NCI-H510A treated with DMSO at 0.1 percent for 48 hours (cell line): ENCODE measurements at places on chromosomes 1 and 21.

GRCh38 chr1:216531263-216532239 is 108.3 kb upstream of the USH2A start:
- DNase-seq, result no peak

DNA sequence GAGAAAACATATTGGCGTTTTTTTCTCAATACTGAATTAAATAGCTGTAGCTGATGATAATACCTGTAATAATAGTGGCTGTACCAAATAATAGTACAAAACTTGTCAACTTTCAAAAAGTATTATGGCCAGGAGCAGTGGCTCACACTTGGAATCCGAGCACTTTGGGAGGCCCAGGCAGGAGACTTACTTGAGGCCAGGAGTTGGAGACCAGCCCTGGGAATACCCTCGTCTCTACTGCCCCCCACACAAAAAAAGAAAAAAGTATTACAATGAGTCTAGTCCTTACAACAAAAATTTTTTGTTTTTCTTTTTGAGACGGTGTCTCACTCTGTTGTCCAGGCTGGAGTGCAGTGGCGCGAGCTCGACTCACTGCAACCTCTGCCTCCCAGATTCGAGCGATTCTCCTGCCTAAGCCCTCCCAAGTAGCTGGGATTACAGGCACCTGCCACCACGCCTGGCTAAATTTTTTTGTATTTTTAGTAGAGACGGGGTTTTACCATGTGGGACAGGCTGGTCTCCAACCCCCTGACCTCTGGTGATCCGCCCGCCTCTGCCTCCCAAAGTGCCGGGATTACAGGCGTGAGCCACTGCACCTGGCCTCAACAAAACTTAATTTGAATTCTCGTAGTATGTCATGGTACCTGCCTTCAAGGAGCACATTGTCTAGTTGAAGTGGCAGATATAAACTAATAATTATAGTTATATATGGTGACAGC is 1.4 kb downstream of the RBBP4 start:
- DNase-seq, result no peak

DNA sequence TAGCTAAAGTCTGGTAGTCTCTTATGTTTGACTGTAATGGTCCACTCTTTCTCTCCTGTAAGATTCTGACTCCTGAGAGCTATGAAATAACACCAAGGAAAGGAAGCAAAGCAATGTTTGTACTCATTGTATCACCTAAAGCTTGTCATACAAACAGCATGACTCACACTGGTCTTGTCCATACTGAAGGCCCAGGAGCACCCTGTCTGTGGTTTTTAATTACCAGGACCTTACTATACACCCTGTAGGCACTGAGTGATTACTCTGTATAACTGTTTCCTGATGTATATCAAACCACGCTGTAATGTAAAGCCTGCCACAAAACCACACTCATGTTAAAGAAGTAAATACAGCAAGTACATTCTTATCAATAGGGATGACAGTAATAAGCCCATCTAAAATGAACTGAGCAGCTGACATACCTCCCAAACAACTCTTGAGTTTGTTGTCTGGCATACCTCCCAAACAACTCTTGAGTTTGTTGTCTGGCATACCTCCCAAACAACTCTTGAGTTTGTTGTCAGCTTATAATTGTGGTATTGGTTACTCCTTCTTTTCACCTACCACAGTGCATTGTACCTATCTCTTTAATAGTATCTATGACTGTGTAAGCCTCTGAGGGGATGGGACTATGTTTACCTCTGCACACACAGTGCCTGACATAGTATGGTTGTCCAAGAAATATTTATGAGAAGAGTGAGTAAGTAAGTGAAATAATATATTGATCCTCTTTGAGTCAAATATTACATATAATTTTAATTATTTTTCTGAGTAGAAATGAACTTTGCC is 11.6 kb upstream of the TNFSF18 start:
- DNase-seq, result no peak

DNA sequence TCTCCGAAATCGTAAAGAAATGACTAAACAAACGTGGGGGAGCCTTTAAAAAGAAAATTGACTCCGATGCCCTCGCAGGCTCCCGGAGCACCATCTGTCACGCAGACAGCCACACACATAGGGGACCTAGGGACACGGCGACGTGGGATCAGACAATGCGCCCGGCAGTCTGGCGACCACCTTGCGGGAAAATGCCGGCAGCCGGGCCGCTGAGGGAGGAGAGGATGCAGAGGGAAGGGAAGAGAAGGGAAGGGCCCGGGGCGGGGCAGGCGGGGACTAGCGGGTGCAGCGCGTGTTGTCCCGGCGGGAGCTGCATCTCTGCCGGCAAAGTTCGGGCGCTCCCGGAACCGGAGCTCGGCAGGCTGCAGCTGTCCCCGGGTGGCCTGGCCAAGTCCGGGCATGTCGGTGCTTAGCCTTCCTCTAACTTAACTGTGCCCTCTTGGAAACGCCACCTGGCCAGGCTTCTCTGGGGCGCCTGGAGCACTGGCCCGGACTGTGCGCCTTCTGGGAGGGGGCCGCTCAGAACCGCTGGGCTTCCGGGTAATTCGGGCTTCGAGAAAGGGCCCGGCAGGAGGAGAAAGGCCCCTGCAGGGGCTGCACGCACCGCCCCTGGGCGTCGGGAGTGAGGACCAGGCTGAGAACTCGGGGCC is 1.8 kb downstream of the NHLH2 start:
- peak; percentile 67 for DNase-seq

DNA sequence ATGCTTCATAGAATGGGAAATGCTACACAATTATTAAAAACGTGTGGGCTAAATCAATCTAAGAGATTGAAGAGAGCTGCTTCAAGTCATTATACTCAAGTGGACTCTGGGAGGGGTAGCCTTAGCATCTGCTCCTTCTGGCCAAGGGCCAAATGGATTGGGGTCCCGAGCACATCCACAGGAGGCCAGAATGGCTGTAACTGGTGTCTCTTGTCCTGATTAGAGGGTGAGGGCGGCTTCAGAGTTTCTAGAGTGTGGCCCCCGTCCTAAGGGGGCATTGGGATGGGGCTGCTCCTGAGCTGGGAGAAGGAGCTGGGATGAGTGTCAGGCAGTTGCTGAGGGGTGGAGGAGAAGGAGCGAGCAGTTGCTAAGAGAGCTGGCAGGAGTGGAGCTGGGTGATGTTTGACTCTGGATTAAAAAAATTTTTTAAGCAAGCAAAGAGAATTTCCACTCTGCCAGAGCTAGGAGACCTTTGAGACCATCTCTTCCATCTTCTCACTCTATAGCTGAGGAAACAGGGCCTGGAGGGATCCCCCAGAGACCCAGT is 71.3 kb upstream of the TLR5 start:
- DNase-seq, result no peak

DNA sequence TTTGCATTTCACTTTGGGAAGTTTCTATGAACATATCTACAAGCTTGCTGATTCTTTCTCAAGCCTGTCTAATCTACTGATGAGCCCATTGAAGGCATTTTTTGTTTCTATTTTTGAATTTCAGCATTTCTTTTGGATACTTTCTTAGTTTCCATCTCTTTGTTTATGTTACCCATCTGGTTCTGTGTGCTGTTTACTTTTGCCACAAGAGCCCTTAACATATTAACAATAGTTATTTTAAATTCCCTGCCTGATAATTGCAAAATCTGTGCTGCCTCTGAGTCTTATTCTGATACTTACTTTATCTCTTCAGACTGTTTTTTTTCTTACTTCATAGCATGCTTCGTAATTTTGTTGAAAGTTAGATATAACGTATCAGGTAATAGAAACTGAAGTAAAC is 75.8 kb upstream of the ZRANB2 start:
- DNase-seq, result no peak

DNA sequence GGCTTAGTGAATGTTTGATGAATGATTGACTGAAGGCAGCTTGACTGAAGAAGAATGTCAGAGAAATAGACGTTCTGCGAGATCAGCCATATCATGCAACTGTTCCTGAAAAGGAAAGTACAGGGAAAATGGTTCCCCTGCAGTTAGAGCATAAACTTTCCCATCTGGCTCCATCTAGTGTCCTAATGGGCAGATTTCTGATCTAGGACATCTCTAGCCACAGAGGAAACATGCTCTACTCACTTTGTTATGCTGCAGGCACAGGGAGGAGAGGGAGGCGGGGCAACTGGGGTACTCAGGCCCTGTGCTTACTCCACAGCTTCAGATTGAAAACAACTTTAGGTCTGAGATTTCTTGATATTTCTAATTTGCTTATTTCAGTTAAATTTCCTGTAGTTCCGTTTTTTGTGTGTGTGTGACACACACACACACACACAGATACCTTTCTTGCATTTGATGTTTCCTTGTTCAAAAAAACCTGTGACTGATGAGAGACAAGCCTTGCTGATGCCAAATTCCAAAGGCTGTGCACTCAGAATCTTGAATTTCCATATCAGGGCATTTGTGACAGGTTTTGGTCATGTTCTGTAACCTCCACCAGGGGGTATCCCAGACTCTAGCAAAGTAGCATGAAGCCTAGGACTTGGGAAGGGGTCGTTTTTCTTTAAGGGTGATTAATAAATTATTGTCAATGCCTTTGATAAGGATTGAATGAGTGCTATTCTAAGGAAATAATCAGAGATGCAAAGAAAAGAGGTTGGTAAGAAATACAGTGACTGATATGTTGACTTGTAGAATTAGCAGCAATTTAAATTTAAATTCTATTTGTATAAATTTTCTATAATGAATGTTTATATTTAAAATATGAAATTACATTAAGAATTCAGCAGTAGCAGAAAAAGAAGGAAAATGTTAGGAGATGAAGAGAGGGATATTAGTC is 139.7 kb upstream of the BEND5 start:
- peak; percentile 30 for DNase-seq

GRCh38 chr1:46204406-46204742 is 1.2 kb downstream of the LURAP1 start:
- no peak for DNase-seq

- DNase-seq, result no peak
Observed at GRCh38 chr1:228982637-228983036, 247.4 kb downstream of the RHOU start.

DNA sequence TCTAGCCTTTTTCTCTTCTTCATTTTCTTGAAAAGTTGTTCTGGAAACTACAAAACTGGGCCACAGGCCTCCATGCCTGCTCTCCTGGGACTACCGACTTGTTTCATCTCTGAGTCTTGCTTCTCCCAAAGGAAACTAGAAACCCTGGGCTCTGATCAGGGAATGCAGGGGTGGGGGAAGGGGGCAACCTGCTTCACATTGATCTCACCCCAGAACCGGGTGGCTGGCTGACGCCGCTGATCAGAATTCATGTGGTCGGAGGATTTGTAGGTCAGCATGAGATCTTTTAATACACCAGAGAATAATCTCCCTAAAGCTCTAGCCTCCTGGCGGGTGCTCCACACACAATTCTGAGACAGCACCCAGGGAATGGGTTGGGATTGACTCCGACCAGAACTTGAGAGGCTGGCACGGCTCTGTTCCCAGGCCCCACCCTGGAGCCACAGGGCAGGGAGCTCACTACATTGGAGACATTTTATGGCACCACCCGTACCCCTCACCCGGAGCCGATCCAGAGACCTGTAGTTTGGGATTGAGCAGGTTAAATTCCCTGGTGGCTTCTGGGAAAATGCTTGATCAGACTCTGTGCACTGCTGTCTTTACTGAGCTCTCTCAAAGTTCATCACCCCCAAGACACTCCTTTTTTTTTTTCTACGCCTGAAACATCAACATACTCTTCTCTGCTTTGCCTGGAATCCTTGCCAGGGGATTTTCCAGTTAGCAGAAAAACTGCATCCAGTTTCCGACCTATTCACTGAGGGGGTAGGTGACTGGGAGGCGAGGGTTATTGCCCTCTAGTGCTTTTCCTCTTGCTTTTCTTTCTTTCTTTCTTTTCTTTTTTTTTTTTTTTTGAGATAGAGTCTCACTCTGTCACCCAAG is 12.2 kb upstream of the ARHGEF10L start:
- no peak for DNase-seq

DNA sequence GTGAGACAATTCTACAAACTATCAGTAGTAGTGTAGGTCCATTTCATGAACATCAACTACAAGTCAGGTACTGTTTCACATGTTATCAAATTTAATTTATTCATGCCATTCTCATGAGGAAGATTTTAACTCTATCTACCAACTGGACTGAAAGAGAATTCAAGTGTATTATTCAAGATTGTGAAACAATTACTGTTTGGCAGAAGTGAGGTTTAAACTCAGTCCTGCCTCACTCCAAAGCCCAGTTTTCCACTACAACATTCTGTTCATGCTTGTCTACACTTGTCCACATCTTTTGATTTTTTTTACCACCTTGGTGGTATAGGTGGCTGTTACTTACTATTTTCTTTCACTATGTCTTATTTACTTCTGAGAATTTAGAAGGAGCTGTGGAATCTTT is 272.9 kb downstream of the TGFB2 start:
- no peak for DNase-seq

- DNase-seq, result peak; percentile 15
Observed at GRCh38 chr21:29849735-29850176, 90.0 kb downstream of the GRIK1 start.

- DNase-seq, result peak; percentile 52
Observed at GRCh38 chr1:227372726-227373130, 54.4 kb upstream of the CDC42BPA start.

GRCh38 chr1:91729621-91730358 is 156.2 kb downstream of the TGFBR3 start:
- DNase-seq, result no peak

GRCh38 chr1:246199086-246199645 is 307.9 kb downstream of the SMYD3 start:
- DNase-seq, result no peak

DNA sequence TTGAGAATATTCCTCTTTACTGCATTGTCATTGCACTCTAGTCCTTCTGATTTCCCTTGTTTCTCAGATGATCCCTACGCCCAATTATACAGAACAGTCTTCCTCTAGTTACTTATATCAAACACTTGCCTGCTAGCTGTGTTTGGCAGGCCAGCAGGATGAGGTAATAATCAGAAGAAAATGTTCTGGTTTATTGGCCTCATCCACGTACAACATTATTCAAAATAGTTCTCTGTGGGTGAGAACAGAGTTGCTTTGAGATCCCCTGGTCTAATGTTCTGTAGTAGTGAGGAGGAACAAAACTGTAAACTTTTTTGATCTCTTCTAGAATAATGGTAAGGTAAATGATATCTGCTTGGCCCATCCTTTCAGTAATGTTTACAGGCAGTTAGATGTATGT is 22.3 kb upstream of the C1orf105 start:
- no peak for DNase-seq

DNA sequence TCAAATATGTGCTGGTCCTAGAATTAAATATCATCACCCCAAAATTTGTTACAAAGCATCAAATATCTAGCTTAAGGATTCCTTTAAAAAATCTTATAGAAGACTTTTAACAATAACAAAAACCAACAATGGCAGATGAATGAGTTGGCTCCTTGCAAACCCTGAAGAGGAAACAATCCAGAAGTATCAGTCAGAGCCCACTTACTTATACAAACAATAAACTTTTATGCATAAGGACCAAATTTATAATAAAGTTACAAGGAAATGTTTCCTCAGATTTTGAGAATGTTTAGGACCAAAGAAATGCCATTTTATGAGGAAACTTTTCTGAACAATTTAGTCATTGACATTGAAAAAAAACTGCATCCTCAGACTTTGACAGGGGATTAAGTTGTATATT is 52.7 kb downstream of the LPAR3 start:
- DNase-seq, result no peak

DNA sequence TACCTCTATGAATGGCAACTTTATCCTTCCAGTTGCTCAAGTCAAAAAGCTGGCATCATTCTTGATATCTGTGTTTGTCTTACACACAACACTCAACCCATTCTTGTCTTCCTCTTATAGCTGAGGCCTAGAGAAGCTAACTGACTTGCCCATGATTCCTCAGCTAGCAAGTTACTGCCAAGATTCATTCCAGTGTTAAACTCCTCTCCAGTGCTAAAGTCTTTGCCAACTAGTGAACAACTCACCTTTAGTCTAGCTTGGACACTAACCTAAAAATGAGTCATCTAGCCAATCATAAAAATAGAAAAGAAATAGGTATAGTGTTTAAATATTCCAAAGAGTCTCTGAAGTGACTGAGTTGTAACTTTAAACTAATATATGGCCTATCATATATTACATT is 45.6 kb upstream of the RGS2 start:
- no peak for DNase-seq
